ENCODE measurements at places on chromosomes 16 and 17.

DNA sequence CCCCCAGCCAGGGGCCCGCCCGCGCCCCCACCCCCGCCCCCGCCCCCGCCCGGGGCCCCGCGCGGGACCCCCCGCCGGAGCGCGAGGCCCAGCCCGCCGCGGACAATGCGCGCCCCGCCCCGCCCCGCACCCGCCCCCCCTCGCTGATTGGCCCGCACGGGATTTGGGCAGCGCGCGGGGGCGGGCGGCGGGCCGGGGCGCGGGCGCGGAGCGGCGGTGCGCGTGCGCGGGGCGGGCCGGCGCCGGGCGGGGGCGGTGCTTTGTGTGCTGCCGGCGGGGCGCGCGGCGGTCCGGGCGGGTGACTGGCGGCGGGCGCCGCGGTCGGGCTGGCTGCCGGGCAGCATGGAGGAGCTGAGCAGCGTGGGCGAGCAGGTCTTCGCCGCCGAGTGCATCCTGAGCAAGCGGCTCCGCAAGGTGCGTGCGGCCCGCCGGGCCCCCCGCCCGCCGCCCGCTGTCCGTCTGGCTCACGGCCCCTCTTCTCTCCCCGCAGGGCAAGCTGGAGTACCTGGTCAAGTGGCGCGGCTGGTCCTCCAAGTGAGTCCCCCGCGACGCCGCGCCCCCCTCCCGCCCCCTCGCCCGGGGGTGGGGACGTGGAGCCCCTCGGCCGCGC lies at the start of gene CBX2:
Gene CBX2, plus strand, starts transcription at position 255 of the 610 bp plus-strand sequence. Its CDS starts 88 bp downstream, at position 343.
- DNase-seq = peak; percentile 28

DNA sequence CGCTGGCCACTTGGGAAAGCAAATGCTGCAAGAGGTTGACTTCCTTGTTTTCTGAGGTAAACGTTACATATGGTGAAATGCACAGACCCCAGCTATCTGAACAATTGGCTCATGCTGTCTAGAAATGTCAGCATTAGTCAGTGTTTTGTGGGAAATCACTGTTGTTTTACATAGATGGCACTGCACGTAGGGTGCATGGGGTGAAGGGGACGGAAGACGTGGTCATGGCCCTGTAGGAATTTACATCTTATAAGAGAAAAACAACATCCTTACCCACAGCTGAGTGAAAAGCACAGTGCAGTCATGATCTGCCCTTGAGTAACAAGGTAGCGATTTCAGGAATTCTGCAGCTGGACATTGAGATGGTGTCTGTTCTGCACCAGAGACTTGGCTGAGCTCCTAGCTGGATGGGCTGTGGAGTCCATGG lies 15.2 kb downstream of the RPTOR start:
- peak; percentile 32 for DNase-seq

DNA sequence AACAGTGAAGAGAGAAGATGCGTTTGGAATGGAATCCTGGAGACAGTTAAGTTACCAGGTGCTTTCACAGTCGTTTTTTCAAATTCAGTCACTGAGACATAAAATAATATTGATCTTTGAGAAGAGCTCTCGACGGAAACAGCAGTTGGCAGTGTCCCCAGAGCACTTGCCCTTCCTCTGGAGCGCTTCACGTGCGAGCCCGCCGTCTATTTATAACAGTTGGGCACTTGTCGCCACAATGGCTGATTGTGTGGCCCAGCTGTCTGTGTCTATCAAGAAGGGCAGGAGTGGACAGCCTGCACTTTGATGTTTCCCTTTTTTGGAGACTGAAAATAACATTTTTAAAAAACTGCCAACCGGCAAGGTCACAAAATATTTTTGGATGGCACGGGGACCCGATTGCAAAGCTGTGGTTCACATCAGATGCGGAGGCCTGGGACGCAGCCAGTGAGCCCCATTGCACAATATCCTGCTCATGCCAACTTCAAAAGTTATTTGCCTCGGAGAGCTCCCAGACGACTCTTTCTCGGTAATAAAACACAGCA lies 62.9 kb downstream of the ADCY9 start:
- DNase-seq = peak; percentile 82

GRCh38 chr17:6749519-6749918 lies 6.3 kb upstream of the XAF1 start:
- no peak for DNase-seq

- DNase-seq = no peak
Measured at GRCh38 chr17:29283496-29283895, 10.5 kb downstream of the NUFIP2 start.

All from lower leg skin (tissue), 4 donors.